ENCODE measurements at places on chromosomes 11 and 22.

- no peak for DNase-seq
Measured at GRCh38 chr11:2549876-2550605, 105.2 kb downstream of the KCNQ1 start.

GRCh38 chr11:121748068-121748467, 295.3 kb upstream of the SORL1-AS1 start:
- DNase-seq, result no peak

- no peak for DNase-seq
Measured at GRCh38 chr11:77203901-77204753, 76.1 kb downstream of the MYO7A start.

GRCh38 chr11:22666325-22666687, at the start of gene GAS2:
GAS2 (plus strand) TSS chr11:22666611; CDS start chr11:22674870, 8,259 bp downstream.
- DNase-seq, result no peak

DNA sequence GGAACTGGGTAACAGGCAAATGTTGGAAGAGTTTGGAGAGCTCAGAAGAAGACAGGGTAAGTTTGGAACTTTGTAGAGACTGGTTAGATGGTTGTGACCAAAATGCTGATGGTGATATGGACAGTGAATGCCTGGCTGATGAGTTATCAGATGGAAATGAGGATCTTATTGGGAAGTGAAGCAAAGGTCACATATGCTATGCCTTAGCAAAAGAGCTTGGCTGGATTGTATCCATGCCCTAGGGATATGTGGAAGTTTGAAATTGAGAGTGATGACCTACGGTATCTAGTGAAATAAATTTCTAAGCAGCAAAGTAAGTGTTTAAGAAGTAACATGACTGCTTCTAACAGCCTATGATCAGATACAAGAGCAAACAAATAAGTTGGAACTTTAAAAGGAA, 17.8 kb downstream of the BBOX1 start:
- DNase-seq, result no peak

All from AML-193 (cell line).